Small intestine (tissue), 16 donors: ENCODE measurements at places on chromosomes 3 and 15.

- no peak for DNase-seq
Measured at GRCh38 chr3:66317750-66318376, 97.1 kb downstream of the SLC25A26 start.

GRCh38 chr15:58576657-58577056 is 144.9 kb downstream of the LIPC start:
- DNase-seq, result no peak

- DNase-seq, result no peak
Measured at GRCh38 chr3:107994956-107995715, 95.7 kb downstream of the CD47 start.

DNA sequence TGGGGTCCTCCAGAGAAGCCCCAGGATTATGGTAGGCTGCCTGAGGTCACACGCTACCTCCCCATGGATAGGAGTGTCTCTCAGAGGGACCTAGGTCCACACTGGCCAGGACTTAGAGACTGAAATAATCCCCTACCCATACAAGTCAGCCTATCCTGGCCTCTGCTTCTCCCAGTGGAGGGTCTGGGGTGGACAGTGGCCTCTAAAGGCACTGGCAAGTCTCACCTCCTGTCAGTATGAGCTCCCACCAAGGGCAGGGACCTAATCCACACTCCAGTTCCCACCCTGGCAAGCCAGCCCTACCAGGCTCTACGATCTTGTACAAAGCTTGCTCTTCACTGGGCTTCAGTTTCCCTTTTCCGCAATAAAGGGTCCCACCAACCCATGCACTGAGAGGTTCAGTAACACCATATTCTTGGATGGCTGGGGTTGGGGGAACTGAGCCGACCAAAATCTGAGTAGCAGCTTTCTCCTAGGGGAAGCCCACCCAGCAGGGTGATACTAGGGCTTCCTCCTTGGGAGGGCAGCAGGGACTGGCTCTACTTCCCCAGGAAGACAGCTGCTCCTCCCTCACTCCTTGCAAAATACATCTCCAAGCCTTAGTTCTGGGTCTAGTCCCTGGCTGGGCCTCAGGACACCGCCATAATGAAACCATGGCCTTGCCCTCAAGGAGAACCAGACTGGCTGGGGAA is 2.4 kb downstream of the CISH start:
- no peak for DNase-seq

GRCh38 chr3:194268654-194269512 is 82.2 kb downstream of the CPN2 start:
- no peak for DNase-seq

GRCh38 chr3:88535563-88535962 is 385.8 kb downstream of the C3orf38 start:
- no peak for DNase-seq

- no peak for DNase-seq
Measured at GRCh38 chr3:128190501-128190900, 37.2 kb downstream of the EEFSEC start.

GRCh38 chr15:91824256-91824655 is 29.3 kb upstream of the SLCO3A1 start:
- DNase-seq, result no peak

DNA sequence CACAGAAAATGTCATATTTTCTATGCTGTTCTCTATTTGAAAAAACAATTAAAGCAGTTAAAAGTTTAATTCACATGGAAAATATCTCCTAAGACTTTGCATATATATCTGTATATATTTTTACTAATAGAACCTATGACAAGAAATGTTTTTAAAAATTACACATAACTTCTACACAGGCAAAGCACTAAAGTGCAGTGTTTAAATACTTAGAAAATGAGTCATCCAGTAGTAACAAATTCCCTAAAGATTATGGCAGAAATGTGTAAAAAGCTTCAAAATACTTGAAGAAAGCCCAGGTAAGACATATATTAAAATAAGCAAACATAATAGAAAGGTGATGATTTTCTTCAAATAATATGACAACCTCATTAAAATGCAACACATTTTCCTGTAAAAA is 236.6 kb downstream of the TBC1D5 start:
- no peak for DNase-seq

DNA sequence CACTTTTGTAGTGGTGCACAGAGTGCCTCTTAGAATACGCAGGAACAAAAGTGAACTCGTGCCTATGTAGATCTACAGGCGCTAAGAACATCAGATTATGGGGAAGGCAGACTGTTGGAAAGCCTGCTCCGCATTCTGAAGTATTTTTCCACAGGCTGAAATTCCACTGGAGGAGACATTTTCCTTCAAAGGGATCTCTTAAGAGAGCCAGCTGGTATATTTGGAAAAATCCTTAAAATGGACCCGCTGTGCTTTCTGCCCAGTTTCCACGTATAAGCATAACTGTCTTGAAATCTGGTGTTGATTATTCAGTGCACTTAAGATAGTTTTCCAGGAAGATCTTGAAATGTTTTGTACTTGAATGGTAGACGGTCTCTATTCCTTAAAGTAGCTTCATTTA is 34.7 kb upstream of the ICE2 start:
- no peak for DNase-seq

DNA sequence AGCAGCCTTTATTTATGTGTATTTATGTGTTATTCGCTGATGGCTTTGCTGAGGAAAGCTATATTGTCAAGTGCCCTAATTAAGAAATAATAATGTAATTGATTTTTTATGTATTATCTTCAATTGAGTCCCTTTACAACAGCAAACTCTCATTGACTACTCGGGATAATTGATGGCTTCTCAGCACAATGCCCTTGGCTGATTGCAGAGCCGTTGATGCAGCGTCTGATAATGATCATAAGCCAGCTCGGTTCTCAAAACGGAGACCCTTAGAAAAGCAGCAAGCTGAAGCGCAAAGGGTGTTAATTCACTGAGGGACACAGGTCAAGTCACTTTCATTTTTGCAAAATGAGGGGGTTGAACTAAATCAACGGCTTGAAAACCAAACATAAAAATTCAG is 357.1 kb upstream of the KCNH8 start:
- no peak for DNase-seq

- no peak for DNase-seq
Measured at GRCh38 chr3:85726241-85726640, 767.5 kb downstream of the CADM2 start.

GRCh38 chr3:112767177-112767576 is 79.5 kb downstream of the CD200R1L start:
- no peak for DNase-seq

GRCh38 chr3:57043518-57043917 is 16.9 kb upstream of the SPATA12 start:
- DNase-seq, result no peak

GRCh38 chr3:182005219-182005618 is 293.5 kb downstream of the SOX2 start:
- DNase-seq, result no peak

DNA sequence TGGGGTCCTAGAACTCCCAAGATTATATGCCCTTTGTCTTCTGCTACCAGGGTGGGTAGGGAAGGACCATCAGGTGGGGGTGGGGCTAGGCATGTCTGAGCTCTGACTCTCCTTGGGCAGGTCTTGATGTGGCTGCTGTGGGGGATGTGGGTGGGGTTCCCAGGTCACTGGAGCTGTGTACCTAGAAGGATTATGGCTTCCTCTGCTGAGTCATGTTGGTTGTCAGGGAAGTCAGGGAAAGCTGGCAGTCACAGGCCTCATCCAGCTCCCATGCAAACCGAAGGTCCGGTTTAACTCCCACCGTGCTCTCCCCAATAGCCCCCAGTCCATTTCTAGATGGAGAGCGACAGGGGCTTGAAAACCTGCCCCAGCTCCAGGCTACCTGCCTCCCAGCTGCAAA is 35.2 kb downstream of the EID1 start:
- no peak for DNase-seq

GRCh38 chr3:55156851-55157650 is 229.2 kb upstream of the LRTM1 start:
- no peak for DNase-seq

DNA sequence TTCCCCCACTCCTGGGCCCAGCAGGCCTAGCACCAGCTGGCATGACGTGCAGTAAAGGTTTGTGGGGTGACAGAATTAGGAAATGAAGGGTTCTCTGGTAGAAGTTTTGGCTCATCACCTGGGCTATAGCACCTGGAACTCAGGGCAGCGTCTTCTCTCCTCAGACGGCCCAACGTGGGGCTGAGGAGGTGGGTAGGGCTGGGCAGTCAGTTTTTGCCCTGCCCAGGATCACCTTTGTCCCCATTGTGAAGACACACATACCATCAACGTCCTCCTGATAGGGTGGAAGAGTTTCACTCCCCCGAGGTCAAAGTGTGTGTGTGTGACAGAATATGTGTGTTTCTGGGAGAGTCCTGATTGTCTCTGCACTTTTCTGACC is 12.1 kb downstream of the KBTBD13 start:
- peak; percentile 97 for DNase-seq

GRCh38 chr3:161484226-161484625 is 12.4 kb upstream of the OTOL1 start:
- DNase-seq, result no peak

DNA sequence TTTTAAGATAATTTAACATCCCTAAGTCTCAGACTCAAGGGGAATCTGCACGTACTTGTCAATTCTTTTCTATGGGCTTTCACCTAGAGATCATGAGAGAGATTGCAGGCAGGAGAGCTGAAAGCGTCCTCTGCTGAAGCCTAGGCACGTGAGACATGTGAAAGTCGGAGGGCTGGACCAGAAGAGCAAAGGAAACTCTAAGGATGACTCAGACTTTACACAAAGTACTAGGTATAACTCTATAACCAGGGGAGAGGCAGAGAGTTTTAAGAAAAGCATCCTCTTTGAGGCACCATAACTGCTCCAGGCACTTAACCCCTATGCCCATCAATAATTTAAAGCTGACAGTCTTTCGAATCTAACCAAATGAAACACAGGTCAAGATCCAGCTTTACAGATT is 436.6 kb downstream of the VGLL3 start:
- no peak for DNase-seq

DNA sequence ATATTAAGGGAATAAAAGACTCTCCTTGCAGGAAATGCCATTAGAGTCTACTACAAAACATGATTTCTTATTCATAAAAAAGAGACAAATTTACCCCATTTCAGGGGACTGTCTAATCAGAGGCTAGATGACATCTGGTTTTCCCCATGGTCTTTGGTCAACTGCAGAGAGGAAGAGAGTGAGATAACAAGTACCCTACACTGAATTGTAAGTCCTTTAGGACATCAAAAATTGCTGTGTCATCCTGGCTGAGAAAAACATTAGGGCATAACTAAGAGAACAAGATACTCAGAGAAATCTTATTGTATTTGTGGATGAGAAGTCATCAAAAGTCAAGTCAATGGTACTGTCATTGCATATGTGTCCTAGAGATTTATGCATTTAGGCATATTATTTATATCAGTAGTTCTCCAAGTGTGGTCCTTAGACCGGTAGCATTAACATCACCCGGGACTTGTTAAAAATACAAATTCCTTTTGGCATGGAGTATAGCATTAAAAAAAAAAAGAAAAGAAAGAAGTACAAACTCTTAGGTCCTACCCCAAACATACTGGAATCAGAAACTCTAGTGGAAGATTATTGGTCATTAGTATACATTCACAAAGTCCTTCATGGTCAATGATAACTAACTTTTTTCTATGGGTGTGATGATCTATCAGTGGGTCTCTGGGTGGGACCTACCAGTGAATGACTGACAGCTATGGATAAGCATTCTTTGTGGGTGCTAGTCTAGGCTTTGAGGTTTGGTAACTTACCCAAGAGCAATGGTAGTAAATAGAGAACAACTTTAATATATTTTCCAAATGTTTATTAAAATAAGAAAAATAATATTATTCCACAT is 29.0 kb upstream of the TBC1D5 start:
- DNase-seq, result no peak

DNA sequence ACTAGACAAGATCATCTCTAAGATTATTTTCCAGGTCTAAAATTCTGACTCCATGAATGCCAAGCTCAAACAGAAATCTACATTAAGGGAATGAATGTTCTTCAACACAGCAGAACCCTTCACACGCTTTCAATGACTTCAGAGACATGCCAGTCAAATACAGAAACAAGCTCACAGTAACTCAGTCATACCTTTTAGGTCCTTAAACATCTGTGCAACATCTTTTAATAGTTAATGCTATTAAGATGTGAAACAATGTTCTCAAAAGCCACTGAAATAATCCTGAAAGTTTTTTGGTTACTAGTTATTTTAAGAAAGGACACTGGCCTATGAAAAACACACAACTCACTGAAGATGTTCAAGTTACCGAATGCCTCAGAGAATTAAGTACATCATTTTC is 2.5 kb downstream of the DLG1 start:
- DNase-seq, result no peak

- no peak for DNase-seq
Measured at GRCh38 chr15:23422946-23423708, 23.9 kb downstream of the GOLGA6L2 start.

- no peak for DNase-seq
Measured at GRCh38 chr3:49840388-49840787, 16.0 kb downstream of the TRAIP start.

DNA sequence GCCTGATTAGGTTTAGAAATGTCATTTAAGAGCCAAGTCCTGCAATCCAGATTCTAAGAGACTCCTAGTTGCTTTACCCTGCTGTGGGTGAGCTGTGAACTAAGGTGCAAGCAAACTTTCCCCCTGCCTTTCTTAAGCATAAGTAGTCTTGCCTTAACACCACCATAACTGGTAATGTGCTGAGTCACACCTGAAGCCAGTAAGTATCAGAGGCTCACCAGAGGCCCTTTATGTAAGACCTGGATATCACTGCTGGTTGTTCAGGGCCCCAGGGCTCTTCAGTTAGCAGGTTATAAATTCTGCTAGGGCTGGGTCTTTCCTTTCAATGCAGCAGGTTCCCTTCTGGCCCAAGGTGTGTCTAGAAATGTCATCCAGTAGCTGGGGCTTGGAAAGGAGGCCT is 509.9 kb downstream of the VGLL3 start:
- DNase-seq, result no peak

GRCh38 chr3:180072786-180073185 is 36.0 kb upstream of the PEX5L start:
- no peak for DNase-seq

DNA sequence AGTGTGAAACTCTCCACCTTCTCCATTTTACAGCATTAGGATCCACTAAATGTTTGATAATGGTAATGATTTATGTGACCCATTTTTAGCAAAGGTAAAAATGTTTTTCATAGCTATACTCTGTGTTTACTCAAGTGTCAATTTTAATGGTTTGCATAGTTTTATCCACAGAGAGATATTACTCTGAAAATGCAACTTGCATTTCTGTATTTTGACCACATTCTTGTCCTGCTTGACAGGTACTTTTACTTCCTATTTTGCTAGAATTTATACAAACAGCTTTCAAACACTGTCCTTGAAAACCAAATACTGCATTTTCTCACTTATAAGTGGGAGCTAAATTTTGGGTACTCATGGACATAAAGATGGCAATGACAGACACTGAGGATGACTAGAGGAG is 62.9 kb downstream of the SERPINI1 start:
- DNase-seq, result no peak

GRCh38 chr3:44478055-44478468 is 592 bp upstream of the ZNF445 start:
- DNase-seq, result no peak

DNA sequence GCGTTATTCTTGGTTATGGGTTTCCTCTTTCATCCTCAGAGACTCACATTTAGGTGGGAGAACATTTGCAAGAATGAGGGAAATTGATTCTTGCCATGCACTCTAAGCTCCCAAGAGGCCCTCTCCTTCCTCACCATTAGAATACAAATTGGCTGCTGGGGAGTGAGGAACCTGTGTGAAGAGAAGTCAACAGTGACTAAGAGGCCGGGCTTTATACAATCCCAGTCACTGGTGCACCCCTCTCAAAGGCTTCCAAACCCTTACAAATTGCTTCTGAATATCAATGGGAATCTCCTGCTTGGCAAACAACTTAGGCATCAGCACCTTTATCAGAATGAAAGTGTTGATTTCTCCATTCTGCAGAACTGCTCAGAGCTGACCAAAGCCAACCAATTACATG is 16.5 kb upstream of the RGMA start:
- no peak for DNase-seq
